ENCODE measurements at places on chromosomes 2 and 18. TPM values are rescaled to one million over a fixed set of nuclear protein-coding genes. Genes with fewer than 3 reads are reported as not detected.
A peak's percentile ranks its signal among the peaks of the same experiment; 100 is the strongest.

SLC9A4 gene
- 0.06 TPM for total RNA-seq

DNA sequence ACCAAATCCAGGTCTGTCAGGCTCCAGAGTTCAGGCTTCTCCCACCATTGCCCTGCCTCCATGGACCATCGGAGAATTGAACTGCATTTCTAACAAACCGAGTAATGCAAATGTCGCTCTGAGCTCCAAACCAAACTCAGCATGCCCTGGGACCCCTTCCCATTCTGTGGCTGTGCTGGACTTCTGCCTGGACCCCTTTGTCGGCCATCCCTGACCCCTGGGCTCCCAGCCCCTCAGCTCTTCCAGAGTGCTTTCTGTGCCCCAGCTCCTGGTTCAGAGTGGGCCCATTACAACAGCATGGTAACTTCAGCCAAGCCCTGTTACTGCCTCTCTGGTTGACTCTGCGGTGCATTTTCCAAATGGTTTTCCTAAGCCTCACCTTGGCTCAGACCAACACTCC, 55.1 kb upstream of the MAPRE3 start:
- no peak for DNase-seq

- DNase-seq: peak; percentile 52
These were observed 282.7 kb downstream of the EPHA4 start for GRCh38 chr2:221289389-221289788.

DNA sequence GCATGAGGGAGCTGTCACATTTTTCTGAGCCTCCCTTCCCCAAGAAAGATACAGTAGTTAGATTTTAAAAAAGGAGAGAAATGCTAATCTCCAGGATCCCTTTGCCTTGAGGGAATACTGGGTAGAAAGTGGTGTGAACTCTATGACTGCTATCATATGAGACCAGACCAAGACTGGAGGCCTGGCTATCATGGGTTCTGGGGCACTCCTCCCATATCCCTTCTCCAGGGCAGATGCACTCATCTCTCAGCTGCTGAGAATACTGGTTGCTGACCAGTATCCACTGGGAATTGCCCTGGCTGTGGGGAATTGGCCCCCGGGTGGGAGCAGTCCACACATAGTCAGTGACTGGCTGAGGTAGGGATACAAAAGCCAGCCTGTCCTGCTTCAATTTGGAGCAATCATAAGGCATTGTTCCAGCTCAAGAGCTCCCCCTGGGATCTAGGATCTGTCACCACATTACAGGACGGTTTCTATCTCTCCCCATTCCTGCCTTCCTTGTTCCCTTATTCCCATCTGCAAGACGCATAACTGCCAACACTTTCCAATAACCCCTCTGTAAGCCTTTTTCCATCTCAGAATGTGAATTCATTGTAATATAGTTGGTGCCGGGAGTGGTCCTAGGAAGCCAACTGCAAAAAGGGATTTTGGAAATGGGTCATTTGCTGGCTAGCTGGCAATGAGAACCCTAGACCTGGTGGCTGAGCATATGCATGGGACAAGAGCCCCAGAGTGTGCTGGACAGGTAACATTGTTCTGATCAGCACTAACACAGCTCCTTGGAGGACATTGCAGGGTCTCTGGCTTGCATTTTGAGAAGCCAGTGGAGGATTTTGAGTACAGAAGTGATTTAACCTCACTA, 35.4 kb upstream of the REEP1 start:
- DNase-seq: peak; percentile 54

SPC25 gene
- 34.6 TPM for total RNA-seq

FSHR gene
- not detected for total RNA-seq

DYSF gene
- total RNA-seq: 59.5 TPM

All from LHCN-M2 (cell line).